ENCODE measurements at places on chromosomes 16 and 17. TPM values are rescaled to one million over a fixed set of nuclear protein-coding genes. Genes with fewer than 3 reads are reported as not detected.

DNA sequence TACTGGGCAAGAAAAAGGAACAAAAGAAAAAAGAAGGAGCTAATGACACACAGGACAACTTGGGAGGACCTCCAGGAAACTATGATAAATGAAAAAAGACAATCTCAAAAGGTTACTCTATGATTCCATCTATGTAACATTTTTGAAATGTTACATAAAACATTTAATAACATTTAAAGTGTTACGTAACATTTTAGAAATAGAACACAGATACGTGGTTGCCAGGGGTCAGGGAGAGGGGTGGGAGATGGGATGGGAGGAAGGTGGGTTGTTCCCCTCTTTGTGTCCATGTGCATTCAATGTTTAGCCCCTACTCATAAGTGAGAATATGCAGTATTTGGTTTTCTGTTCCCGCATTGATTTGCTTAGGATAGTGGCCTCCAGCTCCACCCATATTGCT, 116.6 kb downstream of the C16orf95 start:
- DNase-seq: no peak

DNA sequence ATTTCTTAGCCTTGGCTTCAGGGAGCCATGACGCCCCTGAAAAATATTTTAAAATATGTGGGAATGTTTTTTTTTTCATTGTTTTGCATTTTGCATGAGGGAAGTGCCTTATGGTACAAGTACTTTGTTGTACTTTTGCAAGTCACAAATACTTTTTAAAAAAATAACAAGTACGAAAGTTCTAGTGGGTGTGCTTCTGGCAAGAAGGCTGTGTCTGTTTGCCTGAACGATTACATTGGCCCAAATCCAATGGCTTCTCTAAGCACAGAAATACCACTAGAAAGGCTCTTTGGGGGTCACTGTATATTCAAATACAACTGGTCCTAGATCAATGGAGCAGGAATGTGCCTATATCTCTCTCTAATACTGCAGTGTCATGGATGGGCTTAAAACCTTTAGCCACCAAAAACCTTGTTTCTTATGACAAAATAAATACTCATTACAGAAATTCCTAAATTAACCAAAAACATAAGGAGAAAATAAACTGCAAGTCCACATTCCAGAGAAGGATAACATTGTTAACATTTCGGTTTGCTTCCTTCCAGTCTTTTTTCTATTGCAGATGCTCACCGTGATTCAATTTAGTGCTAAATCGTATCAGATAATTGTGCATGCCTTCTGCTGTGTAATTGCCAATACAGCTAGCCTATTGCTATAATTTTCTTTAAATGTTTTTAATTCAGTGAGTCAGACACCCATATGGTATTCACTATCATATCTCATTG, 97.4 kb downstream of the VAT1L start:
- DNase-seq: no peak

GRCh38 chr17:4544951-4545216, 10.3 kb downstream of the MYBBP1A start:
- DNase-seq: no peak

DNA sequence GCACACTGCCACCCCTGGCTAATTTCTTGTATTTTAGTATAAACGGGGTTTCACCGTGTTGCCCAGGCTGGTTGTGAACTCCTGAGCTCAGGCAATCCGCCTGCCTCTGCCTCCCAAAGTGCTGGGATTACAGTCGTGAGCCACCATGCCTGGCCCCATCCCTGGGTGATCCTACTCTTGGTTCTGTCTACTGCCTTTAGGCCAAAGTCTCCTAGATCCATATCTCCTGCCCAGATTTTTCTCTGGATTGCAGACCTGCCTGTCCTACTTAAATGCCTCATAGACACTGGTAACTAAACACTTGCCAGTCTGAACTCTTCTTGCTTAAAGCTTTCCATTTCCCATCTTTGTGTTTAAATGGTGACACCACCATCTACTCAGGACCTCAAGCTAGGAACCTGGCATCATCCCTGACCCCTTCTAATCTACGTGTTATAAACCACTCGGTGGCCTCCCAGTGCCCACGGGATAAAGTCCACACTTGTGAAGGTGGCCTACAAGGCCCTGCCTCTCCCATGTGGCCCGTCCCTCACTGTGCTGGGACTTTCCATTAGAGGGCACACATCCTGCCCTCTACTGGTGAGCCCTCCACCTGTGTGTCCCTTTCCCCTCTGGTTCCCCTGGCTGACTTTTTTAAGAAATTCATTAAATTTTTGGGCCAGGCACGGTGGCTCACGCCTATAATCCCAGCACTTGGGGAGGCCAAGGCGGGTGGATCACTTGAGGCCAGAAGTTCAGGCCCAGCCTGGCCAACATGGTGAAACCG, 51.1 kb downstream of the USP43 start:
- DNase-seq: no peak

DNA sequence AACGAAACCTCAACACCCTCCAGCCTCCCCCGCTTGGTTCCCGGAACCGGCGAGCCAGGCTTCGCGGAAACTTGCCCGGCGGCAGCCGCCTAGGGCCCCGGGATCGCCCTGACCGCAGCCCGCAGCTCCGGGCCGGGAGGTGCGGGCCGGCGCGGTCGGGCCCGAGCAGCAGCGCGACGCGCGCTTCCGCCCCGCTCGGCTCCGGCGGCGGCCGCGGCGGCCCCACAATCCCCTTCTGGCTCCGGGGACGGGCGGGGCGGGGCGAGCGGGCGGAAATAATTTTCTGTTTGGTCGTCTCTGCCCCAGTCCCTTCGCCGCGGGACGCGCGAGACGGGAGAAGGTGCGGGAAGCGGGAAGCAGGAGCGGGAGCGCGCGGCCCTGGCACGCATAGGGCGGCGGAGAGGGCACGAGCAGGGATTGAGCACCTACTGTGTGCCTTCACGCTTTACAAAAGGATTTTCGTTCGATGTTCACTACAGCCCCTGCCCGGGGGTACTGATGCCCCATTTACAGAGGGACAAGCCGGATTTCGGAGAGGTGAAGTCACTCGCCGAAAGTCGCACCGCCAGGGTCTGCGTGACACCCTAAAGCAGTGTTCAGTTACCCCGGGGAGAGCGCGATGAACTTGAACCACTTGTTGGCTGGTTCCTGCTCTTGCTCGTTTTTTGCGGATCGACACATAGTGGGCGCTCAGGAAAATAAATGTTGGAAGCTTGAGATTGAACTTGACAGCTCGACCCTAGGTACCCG, 2.7 kb upstream of the MLLT6 start:
- DNase-seq: peak; percentile 89

GRCh38 chr16:2027024-2028010, 615 bp downstream of the NHERF2 start:
- DNase-seq: no peak

DNA sequence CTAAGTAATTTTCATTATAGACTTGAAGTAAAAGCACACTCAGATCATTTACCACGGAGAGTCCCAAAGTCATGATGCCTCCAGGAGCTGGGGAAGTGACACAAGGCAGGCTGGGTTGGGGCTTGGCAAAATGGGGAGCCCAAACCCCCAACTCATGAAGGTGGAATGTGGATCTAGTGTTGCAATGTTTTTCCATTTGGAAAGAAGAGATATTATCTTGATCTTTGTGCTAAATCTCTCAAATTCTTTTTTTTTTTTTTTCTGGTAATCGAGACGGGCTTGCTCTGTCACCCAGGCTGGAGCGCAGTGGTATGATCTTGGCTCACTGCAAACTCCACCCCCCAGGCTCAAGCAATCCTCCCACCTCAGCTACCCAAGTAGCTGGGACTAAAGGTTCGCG, 7.5 kb upstream of the KCNG4 start:
- no peak for DNase-seq

- DNase-seq: peak; percentile 47
These were observed 31.0 kb upstream of the RHOT1 start for GRCh38 chr17:32111141-32111771.

DNA sequence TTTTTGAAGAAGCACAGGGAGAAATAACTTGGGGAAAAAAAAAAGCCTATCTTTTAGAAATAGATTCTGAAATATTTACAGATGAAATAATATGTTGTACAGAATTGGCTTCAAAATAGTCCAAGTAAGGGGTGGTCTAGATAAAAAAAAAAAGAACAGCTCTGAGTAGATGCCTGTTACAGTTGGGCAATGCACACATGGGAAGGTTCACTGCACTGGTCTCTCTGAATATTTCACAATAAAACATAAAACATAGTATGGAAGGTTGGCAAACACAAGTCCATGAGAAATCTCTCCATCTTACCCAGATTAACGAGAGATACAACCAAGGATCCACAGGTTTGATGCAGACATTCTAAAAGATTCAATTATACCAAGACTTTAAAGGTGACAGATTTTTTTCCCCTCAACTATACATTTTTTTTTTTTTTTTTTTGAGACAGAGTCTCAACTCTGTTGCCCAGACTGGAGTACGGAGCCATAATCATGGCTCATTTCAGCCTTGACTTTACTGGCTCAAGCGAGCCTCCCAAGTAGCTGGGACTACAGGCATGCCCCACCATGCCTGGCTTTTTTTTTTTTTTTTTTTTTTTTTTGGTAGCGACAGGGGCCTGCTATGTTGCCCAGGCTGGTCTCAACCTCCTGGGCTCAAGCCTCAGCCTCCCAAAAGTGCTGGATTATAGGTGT, 58.0 kb downstream of the KANSL1 start:
- DNase-seq: no peak

- peak; percentile 58 for DNase-seq
These were observed 42.0 kb downstream of the MGAT5B start for GRCh38 chr17:76909971-76910760.

DNA sequence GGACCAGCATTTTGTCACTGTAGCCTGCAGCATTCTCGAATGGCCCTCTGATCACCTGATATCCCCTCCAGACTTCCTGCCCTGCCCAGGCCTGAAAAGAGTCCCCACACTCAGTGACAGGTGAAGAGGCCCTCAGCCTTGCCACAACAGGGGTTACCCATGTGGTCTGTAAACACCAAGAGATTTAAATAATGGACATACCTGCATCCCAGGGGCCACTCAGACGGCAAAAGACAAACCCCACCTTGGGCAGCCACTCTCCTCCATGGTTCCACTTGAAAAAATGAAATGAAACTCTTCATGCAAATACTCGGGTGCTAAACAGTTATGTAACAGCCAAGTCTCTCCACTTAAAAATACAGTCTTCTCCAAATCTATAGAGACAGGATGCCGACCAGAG, 22.9 kb upstream of the PECAM1 start:
- DNase-seq: no peak

- no peak for DNase-seq
These were observed 383.2 kb upstream of the CCL2 start for GRCh38 chr17:33871720-33872540.

GRCh38 chr17:82380860-82381702, 9.5 kb downstream of the UTS2R start:
- peak; percentile 84 for DNase-seq

GRCh38 chr16:457732-458400, 32.4 kb downstream of the RAB11FIP3 start:
- no peak for DNase-seq

DNA sequence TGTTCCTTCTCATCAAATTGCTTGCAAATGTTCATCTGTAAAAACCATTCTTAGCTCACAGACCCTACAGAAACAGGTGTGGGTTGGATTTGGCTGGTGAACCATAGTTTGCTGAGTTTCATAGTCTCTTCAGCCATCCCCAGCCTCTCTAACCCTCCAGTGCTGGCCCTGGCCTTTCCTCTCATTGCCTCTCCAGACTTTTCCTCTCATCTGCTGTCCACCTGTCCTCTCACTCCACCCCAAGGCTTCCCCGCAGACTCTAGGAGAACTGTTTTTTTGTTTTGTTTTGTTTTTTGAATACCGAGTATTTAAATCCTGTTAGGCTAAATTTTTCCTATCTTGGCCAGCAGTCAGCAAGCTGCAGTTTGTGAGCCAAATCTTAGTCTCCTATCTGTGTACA, 41.1 kb downstream of the MEOX1 start:
- DNase-seq: no peak

GRCh38 chr17:58932956-58933355, 173.7 kb downstream of the TRIM37 start:
- no peak for DNase-seq

GRCh38 chr16:1204933-1205332, 20.1 kb downstream of the TPSG1 start:
- DNase-seq: no peak

- no peak for DNase-seq
These were observed 4.8 kb upstream of the COG1 start for GRCh38 chr17:73188011-73188410.

GRCh38 chr16:68732042-68732680, 4.9 kb upstream of the CDH1 start:
- DNase-seq: no peak

- no peak for DNase-seq
These were observed 54.8 kb downstream of the PSMD12 start for GRCh38 chr17:67311575-67311974.

GRCh38 chr16:88064889-88065746, 113.9 kb downstream of the BANP start:
- DNase-seq: no peak

GRCh38 chr16:67391424-67392300, 1.6 kb downstream of the TPPP3 start:
- peak; percentile 74 for DNase-seq

GRCh38 chr17:4899341-4900230, at the start of gene C17orf107:
C17orf107 (plus strand) TSS chr17:4899536; CDS start chr17:4899763, 227 bp downstream.
- peak; percentile 90 for DNase-seq

DNA sequence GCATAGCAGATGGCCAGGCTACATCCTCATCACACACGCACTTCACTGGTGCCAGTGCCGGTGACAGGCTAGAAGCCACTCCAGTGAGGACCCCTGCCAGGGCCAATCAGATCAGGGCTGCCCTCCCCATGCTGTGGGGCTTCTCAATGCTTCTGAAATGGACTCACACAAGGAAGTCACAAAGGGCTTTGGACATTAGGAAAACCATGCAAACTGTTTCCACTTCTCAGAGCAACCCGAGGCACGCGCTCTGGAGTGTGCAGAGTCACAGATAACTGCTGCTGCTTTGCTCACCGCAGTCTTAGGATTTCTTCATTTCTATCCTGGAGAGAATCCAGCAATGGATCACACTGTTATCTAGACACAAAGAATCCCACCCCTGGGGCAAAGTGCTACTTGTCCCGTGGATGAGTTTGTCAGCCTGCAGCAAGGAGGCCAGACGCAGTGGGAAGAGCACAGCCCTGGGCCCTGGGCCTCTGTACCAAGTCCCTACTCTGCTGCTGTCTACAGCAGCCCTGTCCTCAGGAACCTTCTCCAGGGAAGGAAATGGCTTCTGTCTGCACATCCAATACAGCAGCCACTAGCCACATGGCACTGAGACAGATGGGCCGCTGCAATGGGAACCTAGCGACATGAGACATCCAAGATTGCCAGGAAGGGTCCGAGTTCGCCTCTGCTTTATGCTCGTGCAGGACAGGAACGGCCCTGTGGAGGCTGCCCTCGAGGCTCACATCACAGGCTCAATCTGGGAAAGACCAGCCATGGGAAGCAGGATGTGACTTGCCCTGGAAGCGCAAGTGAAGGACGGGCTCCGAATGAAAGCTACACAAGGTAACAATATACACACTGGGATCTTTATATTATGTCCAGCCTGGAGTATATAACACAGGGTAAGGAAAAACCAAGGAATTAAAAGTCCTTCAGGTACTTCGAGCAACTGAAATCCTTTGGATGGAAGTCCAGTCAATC, 169.3 kb downstream of the ZFHX3 start:
- DNase-seq: no peak

GRCh38 chr17:46877466-46877865, 26.1 kb downstream of the WNT9B start:
- no peak for DNase-seq

Gene OTOP3
- not detected for polyA plus RNA-seq

Gene USB1
- polyA plus RNA-seq: 13.5 TPM

Gene MT1M
- 0.67 TPM for polyA plus RNA-seq

Gene TSC2
- polyA plus RNA-seq: 104 TPM

Gene PYY
- polyA plus RNA-seq: not detected

Gene RASD1
- polyA plus RNA-seq: 2.6 TPM

Data from muscle of back (tissue), 13 donors.